ENCODE measurements at places on chromosomes 13 and 19.

GRCh38 chr19:29878973-29879654, 62.9 kb upstream of the URI1 start:
- no peak for DNase-seq

DNA sequence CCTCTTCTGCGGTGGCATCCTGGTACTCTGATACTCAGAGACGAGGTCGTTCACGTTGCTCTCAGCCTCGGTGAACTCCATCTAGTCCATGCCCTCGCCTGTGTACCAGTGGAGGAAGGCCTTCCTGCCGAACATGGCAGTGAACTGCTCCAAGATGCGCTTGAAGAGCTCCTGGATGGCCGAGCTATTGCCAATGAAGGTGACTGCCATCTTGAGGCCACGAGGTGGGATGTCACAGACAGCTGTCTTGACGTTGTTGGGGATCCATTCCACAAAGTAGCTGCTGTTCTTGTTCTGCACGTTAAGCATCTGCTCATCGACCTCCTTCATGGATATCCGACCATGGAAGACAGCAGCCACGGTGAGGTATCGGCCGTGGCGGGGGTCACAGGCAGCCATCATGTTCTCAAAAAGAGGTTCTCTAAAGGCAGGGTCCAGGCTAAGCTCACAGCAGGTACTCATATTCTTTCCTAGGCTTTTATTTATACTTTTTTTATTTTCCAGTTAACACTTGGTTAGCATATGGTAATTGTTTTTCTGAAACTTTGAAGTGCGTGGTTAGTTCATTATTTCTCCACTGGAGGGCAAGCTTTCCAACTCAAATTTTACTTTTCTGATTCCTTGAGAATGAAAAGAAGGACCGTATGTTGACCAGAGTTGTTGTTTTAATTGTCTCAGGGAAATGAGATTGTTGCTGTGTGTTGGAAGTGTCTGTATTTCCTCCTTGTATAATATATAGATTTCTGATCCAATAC, 72.4 kb upstream of the RGCC start:
- DNase-seq = no peak

DNA sequence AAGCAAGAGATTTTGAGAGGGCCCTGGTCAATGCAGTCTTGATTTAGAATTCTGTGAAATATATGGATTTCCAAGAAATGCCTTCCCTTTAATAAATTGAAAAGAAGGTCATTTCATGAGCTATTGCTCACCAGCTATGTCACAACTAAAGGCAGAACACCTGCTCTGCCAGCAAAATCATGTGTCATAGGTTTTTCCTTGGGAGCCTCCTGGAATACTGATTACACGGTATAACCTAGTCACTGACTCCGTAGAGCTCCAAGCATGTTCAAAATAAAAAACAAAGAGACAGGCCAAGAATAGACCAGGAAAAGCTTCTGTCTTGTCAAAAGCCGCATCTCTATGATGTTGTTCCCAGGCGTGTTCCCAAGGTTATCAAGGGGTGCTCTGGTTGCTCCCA, 45.5 kb downstream of the HSPH1 start:
- no peak for DNase-seq

DNA sequence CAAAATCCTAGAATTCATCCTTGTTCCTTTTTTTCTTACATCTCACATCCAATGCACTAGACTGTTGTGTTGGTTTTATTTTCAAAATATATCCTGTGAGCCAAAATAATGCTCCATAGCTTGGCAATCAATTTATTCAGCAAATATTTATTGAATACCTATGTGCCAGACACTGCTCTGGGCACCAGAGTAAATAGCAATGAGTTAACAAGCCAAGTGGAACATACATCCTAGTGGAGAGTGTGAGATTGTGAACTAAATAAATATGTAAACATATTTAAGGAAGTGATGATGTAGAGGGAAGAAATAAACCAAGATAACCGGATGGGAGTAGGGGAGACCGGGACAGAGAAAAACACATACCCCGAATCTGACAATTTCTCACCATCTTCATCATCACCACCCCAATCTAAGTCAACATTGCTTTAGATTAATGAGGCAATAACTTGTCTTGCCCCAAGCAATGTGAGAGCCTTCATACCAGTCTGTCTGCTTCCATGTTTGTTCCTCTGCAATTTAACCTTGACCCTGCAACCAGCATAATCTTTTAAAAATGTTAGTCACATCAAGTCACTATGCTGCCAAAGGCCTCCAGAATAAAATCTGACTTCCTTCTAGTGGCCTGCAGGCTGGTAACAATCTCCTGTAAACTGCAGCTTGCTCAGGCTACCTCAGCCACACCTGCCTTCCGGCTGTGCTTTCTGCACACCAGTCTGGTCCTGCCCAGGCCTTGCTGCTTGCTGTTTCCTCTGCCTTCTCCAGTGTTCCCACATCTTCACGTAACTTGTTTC, 199.2 kb downstream of the DLEU7 start:
- DNase-seq = no peak

GRCh38 chr13:93169980-93170379, 56.6 kb upstream of the GPC6 start:
- DNase-seq = peak; percentile 55

GRCh38 chr13:32028711-32029110, 2.9 kb upstream of the FRY start:
- no peak for DNase-seq

GRCh38 chr19:55528030-55528803, 8.7 kb downstream of the SBK2 start:
- no peak for DNase-seq

DNA sequence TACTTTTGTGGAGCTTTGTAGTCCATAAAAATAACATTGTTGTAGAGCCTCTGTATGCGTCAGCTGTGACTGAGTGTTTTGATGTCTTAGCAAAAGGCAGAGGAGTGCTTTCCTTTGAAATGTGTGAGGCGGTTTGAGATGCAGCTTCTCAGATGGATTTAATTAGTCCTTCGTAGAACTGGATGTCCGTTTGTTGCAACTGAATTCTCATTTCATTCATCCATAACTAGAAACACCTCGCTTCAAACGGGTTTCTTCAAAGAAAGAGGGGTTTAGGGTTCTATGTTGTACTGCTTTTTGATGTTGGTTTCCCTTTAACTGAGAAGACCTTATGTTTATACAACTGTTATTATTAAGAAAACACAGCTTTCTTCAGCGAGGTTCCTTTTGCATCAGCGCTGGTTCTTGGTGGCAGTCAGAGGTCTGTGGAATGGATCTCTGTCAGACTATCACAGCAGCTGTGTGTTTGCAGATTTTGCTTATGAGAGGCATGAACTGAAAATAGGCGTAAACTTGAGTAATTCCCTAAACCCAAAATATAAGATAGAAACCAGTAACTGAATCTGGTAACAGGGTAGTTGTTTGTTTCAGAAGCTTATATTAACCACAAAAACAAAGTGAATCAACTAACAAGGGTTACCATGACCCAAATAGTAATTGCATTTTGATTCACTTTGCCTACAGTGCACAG, 194.4 kb downstream of the GGACT start:
- peak; percentile 81 for DNase-seq

DNA sequence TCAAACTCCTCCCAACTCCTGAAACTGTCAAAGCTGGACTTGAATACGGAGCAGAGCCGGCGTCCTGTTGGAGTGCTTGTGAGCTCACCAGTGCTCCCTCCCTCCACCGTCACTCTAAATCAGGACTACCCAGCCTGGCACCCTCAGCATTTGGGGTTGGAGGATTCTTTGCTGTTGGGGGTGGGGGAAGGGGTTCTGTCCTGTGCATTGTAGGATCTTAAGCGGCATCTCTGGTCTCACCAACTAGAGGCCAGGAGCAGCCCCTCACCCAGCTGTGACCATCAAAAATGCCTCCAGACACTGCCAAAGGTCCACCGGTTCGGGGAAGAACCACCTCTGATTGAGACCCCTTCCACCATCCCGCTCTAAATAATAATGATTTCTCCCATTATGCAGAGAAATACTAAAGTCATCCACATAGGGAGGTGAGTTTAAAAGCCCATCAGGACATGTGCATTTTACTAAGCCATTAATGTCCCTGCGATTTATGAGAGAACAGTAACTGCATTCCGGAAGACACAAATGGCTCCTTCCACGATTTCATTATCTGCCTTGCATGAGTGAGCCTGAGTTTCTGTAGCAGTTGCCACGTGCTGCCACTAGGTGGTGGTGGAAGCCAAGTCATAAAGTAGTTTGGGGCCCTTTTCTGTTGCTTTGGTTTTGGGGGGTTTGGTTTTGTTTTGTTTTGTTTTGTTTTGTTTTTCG, 16.1 kb upstream of the USP29 start:
- DNase-seq = no peak

DNA sequence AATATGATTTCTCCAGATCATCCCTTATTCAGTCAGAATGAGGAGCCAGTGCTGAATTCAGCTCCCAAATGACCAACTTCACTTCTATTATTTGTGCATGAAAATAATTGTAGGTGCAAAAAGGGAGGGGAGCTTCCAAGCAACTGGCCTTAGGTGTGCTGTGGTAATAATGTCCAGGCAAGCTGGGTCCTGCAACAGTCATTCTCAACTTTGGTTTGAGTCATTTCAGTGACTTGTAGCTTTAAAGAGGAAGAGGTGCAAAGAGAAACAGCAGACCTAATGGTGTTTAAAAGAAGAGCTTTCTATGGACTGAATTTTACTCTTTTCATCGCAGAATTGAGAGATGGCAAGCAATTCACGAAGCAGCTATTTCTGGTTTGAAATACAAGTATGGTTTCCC, 29.2 kb upstream of the FGF9 start:
- DNase-seq = no peak

DNA sequence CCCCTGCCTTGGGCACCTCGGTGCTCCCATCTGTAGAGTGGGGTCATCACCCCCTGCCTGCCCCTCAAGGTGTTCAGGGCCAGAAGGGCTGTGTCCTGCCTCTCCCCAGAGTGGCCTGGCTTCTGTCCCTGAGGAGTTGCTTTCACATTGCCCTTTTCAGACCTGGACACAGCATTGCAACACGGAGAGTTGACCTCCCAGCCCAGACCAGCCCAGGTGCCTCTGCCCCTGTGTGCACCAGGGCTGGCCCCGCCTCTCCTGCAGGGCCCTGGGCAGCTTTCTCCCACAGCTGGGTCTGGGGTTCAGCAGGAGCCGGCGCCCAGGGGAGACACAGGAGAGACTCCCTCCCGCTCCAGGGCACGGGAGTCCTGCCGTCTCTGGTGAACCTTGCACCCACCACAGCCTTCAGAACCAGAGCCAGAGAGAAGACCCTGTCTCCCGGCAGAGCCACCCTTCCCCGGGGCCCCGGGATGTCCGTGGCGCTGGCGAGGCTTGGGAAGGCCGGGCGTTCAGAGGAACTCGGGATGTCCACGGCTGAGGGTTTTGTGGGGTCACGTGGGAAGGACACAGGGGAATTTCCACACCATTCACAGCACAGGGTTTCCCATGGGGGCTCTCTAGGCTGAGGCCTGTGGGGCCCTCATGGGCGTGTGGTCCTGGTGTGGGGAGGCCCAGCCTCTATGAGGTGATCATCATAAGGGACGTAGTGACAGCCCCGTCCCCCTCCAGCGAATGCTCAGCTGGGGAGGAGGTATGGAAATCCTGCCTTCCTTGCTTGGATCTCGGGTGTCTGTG, 23.2 kb downstream of the C13orf46 start:
- no peak for DNase-seq

- no peak for DNase-seq
Measured at GRCh38 chr13:33110713-33111413, 94.6 kb downstream of the KL start.

DNA sequence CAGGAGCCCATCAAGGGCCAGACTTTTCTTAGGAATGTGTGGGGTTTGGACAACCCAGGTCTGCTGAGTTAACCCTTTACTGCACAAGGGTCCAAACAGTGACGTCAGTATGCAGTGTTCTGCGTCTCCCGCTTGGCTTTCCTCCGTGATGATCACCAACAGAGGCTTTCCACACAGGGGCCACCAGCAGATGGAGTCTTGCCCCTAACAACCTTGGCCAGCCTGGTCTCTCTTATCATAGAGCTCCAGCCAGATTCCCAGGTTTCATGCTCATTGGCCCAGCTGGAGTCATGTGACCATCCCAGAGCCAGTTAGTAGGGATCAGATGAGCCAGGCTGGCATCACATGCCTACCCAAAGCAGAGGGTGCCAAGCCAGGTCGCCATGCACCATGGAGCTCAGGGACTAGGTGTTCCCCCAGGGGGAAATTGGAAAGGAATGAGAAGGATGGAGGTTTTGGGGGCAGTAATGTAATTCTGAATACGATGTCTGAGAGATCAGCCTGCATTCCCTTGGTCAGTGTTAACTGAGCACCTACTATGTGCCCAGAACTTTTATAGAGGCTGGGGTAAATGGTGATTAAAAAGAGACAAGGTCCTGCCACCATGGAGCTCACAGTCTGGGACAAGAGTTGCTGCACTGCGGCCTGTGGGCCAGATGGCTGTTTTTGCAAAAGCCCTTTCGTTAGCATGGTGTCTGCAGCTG, 61.2 kb downstream of the MYH14 start:
- DNase-seq = no peak

GRCh38 chr19:33216198-33216830, 9.3 kb downstream of the SLC7A10 start:
- DNase-seq = no peak

DNA sequence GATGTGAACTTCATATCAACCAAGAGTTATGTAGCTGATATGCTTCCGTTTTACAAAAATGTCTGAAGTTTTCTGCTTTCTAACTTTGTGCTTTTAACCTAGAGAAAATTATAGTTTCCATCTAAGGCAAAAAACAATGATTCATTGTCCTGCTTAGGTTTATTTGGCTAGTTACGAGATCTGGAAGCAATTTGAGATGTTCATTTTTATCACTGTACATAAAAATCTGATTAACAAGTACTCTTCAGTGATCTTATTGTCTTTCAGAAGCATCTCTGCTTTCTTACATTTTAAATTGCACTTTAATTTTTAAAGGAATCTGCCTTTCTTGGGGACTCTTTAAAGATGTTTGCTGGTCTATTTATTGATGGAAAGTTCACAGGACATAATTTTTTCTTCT, 188.1 kb downstream of the RFC3 start:
- DNase-seq = no peak

- no peak for DNase-seq
Measured at GRCh38 chr13:112821340-112822055, 131.7 kb downstream of the ATP11A start.

DNA sequence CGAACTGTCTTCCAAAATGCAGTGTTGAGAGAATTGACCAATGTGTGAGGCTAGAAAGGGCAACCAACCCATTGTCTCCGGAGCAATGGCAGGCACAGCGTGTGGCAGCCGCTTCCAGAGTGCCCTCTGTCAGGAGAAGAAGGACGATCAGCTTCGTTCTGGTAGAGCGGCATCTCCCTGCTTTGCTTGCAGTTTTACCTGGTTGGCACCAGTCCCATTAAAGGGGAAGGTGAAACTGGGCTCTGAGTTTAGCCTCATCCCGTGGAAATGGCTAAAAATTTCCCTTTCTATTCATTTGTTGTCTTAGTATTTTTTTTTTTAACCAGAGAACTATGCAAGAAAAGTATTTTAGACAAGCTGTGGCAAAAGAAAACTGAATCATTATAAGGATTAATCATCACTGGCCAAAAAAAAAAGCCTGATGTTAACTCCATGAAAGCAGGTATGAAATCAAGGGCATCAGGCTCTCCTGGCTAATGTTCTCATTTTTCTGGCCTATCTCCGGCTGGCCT, 81.5 kb upstream of the SLC7A1 start:
- no peak for DNase-seq

- DNase-seq = no peak
Measured at GRCh38 chr19:44748426-44749254, at the start of gene BCL3. Gene BCL3 (plus strand): TSS chr19:44748708. CDS start chr19:44748791, 83 bp downstream.

- no peak for DNase-seq
Measured at GRCh38 chr13:109728791-109729731, 57.3 kb downstream of the IRS2 start.

- DNase-seq = no peak
Measured at GRCh38 chr13:41458761-41459431, 1.5 kb downstream of the RGCC start.

- DNase-seq = no peak
Measured at GRCh38 chr13:109275852-109276251, 510.5 kb downstream of the IRS2 start.
